ENCODE measurements at places on chromosomes 12 and 14. TPM values are rescaled to one million over a fixed set of nuclear protein-coding genes. Genes with fewer than 3 reads are reported as not detected.
A peak's percentile ranks its signal among the peaks of the same experiment; 100 is the strongest.

- no peaks in the 10 kb centered on the region for H3K27me3 ChIP-seq
- peaks cover 27% of the 10 kb centered on the region for H3K4me1 ChIP-seq
- H3K36me3 ChIP-seq, result no peaks in the 10 kb centered on the region
- no peak overlapping the region for H3K4me3 ChIP-seq
- no peak for DNase-seq
These were observed 241.8 kb upstream of the ATP2B1 start for GRCh38 chr12:89950421-89950820.

The EPYC gene
- not detected for total RNA-seq

- H3K36me3 ChIP-seq, result no peaks in the 10 kb centered on the region
- no peak overlapping the region for H3K27ac ChIP-seq
- no peak for DNase-seq
- peaks cover 11% of the 10 kb centered on the region for H3K4me1 ChIP-seq
- no peaks in the 10 kb centered on the region for H3K27me3 ChIP-seq
- no peak overlapping the region for H3K4me3 ChIP-seq
These were observed 2.9 kb downstream of the MYL2 start for GRCh38 chr12:110917467-110917866.

GRCh38 chr12:124827588-124828184 is 36.0 kb downstream of the SCARB1 start:
- DNase-seq, result no peak
- peaks cover under 1% of the 10 kb centered on the region for H3K4me1 ChIP-seq
- no peaks in the 10 kb centered on the region for H3K36me3 ChIP-seq
- H3K27me3 ChIP-seq, result no peaks in the 10 kb centered on the region
- no peak overlapping the region for H3K4me3 ChIP-seq

The SPX gene
- 8.3 TPM for total RNA-seq

GRCh38 chr12:74021937-74022336 is 515.7 kb upstream of the ATXN7L3B start:
- no peaks in the 10 kb centered on the region for H3K27me3 ChIP-seq
- no peaks in the 10 kb centered on the region for H3K36me3 ChIP-seq
- DNase-seq, result no peak

The MTERF2 gene
- total RNA-seq, result 18.2 TPM

The CFAP54 gene
- total RNA-seq, result 0.28 TPM

DNA sequence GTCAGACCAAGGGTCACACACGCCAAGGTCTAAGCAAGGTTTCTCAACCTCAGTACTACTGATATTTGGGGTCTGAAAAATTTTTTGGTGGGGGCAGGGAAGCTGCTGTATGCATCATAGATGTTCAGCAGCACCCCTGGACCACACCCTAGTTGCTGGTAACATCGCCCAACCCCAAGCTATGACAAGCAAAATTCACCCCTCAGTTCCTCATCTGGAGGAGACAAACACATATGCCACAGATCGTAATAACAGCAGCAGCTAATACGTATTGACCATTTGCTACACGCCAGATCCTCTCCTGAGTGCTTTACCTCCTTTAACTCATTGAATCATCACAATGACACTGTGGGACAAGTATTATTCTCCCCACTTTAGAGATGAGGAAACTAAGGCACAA is 46.4 kb downstream of the ACTN1 start:
- H3K27ac ChIP-seq, result peak overlapping the region; percentile 3
- no peak for DNase-seq
- H3K4me3 ChIP-seq, result no peak overlapping the region
- H3K36me3 ChIP-seq, result no peaks in the 10 kb centered on the region
- H3K4me1 ChIP-seq, result no peaks in the 10 kb centered on the region

DNA sequence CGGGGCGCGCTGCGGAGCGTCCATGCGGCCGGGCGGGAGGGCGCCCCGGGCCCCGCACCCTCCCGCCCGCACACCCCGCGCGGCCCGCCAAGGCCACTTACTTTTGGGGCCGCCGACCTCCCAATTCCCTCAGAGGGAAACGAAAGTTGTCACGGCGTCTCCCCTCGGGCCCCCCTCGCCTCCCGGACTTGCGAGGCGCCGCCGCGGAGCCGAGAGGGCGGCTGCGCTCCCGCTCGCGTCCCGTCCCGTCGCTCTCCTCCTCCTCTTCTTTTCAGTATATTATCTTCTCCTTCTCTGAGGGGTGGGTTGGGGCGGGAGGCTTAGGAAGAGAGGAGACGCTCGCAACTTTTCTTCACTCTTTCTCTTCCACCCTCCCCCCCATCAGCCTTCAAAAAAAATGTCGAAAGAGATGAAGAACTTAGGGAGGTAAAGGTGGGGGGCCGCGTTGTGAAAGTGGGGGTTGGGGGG is 613 bp downstream of the DUSP16 start:
- no peaks in the 10 kb centered on the region for H3K36me3 ChIP-seq
- DNase-seq, result no peak
- H3K27me3 ChIP-seq, result no peaks in the 10 kb centered on the region

DNA sequence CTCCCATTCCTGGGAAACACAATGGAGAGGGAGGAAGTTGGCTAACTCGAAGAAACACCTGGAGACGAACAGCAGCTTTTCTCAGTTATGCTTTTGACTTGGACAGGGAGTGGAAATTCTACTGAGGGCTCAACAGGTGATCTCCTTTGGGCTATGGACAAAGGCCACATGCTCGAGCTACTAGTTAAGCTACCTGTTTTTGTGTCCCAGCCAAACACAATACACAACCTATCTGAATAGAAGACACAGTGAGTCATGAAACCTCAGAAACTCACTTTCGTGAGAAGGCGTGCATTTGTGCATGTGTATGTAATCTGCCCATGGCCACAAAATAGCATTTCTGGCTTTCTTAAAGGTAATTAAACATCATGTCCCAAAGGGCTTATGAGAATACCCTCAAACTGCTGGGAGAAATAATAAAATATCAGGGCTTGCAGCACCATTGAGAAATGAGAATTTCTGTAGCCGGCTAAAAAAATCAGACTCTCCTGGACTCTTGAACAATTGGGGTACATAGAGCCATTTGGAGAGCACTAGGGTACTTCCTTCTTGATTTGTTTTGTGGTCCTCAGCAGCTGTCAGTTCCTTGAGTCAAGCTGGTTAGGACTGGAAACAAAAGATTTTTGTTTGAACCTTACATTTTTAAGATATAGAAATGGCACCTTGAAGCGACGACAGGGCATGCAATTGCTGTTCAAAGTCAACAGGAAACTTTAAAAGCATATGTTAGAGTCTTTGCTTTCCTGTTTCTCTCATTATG is 85.5 kb upstream of the PTHLH start:
- DNase-seq, result no peak
- H3K4me3 ChIP-seq, result no peak overlapping the region
- no peaks in the 10 kb centered on the region for H3K27me3 ChIP-seq
- no peak overlapping the region for H3K27ac ChIP-seq
- no peaks in the 10 kb centered on the region for H3K36me3 ChIP-seq
- H3K4me1 ChIP-seq, result no peaks in the 10 kb centered on the region

The TPPP2 gene
- 0.86 TPM for total RNA-seq

The PRIMA1 gene
- 4.1 TPM for total RNA-seq

The RBP5 gene
- not detected for total RNA-seq

DNA sequence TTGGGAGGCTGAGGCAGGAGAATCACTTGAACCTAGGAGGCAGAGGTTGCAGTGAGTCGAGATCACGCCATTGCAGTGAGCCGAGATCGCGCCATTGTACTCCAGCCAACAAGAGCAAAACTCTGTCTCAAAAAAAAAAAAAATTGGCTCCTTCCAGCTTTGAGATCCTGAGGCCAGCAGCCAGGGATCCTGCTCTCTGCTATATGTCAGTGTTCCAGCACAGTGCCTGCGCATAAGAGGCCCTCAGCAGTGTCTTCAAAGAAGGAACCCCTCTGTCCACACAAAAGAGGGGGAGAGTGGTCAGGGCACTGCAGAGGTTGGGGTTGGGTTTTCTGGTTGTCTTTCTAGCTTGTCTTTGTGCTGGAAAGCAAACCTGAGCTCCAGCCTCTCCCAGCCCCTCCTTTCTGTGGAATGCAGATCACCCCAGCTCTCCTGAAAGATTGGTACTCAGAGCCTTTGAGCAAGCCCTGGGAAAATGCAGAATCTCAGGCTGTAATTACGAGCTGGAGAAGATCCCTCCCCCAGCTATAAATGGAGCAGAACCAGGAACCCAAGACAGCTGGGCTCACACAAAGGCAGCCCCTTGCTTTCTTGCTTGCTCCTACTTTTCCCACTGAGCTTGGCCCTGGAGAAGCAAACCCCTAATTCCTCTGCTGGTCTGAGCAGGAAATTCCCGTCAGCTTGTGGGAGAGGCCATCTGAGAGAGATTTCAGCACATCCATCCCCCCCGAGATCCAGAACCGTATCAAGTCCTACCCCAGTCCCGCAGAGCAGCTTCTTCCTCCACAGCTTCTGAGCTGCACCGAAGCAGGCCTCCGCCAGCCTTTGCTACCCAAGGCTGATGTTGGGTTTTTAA is 205.7 kb downstream of the ZFP36L1 start:
- H3K27ac ChIP-seq, result peak overlapping the region; percentile 24
- no peak overlapping the region for H3K4me3 ChIP-seq
- H3K4me1 ChIP-seq, result peaks cover 31% of the 10 kb centered on the region
- no peaks in the 10 kb centered on the region for H3K27me3 ChIP-seq

DNA sequence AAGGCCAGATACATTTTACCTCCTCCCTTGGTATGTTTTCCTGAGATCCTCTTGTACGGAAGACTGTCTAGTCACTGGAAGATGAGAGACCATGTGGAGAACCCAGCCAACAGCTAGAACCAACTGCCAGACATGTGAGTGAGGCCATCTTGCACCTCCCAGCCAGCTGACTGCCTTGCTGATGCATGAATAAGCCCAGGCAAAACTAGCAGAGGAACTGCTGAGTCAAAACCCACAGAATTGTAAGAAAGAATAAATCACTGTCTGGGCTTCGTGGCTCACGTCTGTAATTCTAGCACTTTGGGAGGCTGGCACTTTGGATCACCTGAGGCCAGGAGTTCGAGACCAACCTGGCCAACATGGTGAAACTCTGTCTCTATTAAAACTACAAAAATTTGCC is 160.0 kb downstream of the TPH2 start:
- no peaks in the 10 kb centered on the region for H3K27me3 ChIP-seq
- H3K27ac ChIP-seq, result no peak overlapping the region
- no peak overlapping the region for H3K4me3 ChIP-seq
- no peak for DNase-seq
- no peaks in the 10 kb centered on the region for H3K36me3 ChIP-seq

The OLR1 gene
- total RNA-seq, result 1.6 TPM

DNA sequence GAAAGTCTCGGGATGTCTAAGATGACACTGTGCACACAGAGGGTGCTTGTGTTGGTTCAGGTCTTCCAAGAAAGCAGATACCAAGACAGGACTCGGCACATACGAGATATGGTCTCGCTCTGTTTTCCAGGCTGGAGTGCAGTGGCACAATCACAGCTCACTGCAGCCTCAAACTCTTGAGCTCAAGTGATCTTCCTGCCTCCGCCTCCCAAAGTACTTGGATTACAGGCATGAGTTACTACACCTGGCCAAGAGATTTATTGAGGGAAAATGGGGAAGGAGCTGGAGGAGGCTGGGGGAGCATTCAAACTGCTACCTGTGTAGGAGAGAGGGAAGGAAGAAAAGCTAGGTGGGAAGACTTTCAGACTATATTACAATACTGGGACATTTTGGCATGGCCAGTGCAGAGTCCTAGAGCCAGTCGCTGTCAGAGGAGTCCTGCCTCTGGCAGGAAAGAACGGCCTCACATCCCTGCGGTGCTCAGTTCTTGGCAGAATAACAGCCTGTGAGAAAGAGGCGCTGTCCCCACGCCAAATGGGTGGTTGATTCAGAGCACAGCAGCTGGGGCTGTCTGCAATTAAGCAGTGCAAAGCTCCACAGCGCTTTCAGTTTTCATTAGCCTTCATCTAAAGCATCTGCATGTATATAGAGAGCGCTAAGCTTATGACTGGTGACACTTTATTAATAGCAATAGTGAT is 18.3 kb downstream of the SLC17A8 start:
- H3K27ac ChIP-seq, result no peak overlapping the region
- peak; percentile 82 for DNase-seq
- no peak overlapping the region for H3K4me3 ChIP-seq
- no peaks in the 10 kb centered on the region for H3K36me3 ChIP-seq

GRCh38 chr12:25529738-25530137 is 23.3 kb downstream of the LMNTD1 start:
- H3K36me3 ChIP-seq, result no peaks in the 10 kb centered on the region
- DNase-seq, result no peak
- H3K4me1 ChIP-seq, result no peaks in the 10 kb centered on the region
- no peaks in the 10 kb centered on the region for H3K27me3 ChIP-seq

GRCh38 chr14:30873308-30874119 is 845 bp upstream of the COCH start:
- H3K4me1 ChIP-seq, result no peaks in the 10 kb centered on the region
- H3K27me3 ChIP-seq, result peaks cover 11% of the 10 kb centered on the region
- H3K36me3 ChIP-seq, result no peaks in the 10 kb centered on the region
- H3K27ac ChIP-seq, result no peak overlapping the region
- H3K4me3 ChIP-seq, result no peak overlapping the region
- DNase-seq, result no peak

- DNase-seq, result no peak
- H3K4me1 ChIP-seq, result no peaks in the 10 kb centered on the region
- no peak overlapping the region for H3K27ac ChIP-seq
- H3K36me3 ChIP-seq, result no peaks in the 10 kb centered on the region
These were observed 101.3 kb upstream of the E2F7 start for GRCh38 chr12:77166696-77167095.

The NUDT14 gene
- 18.9 TPM for total RNA-seq

The A2M gene
- 340 TPM for total RNA-seq

- peak overlapping the region; percentile 86 for H3K27ac ChIP-seq
- no peaks in the 10 kb centered on the region for H3K4me1 ChIP-seq
- H3K27me3 ChIP-seq, result no peaks in the 10 kb centered on the region
- no peaks in the 10 kb centered on the region for H3K36me3 ChIP-seq
These were observed 3.2 kb downstream of the USP44 start for GRCh38 chr12:95548056-95548538.

The SYCP3 gene
- total RNA-seq, result not detected

DNA sequence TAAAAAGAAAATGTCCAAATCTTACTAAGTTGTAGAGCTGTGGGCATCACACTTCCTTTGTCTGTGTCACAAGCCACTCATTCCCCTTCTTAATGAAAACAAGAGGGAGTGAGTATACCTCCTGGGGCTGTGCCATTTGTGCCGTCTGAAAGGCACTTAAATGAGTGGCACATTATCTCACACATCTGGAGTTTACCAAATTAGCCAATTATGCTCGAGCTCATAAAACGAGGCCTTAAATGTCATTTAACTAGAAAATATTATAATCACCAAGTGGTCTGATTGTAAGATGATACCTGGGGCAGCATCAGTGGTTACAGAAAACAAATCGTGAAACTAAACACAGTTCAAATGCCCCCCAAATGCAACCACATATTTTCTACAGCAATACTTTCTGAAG is 146.1 kb downstream of the PAX9 start:
- no peaks in the 10 kb centered on the region for H3K27me3 ChIP-seq
- H3K36me3 ChIP-seq, result no peaks in the 10 kb centered on the region
- no peak overlapping the region for H3K4me3 ChIP-seq
- no peaks in the 10 kb centered on the region for H3K4me1 ChIP-seq

- H3K4me1 ChIP-seq, result no peaks in the 10 kb centered on the region
- H3K27ac ChIP-seq, result no peak overlapping the region
- DNase-seq, result no peak
- no peak overlapping the region for H3K4me3 ChIP-seq
These were observed 30.4 kb downstream of the FRS2 start for GRCh38 chr12:69500631-69501030.

The ZNF891 gene
- 1.1 TPM for total RNA-seq

GRCh38 chr12:92658611-92659010 is 44.2 kb upstream of the PLEKHG7 start:
- no peak overlapping the region for H3K27ac ChIP-seq
- DNase-seq, result no peak
- H3K4me3 ChIP-seq, result no peak overlapping the region
- no peaks in the 10 kb centered on the region for H3K27me3 ChIP-seq
- no peaks in the 10 kb centered on the region for H3K36me3 ChIP-seq
